ENCODE measurements at places on chromosomes 16 and 17.

DNA sequence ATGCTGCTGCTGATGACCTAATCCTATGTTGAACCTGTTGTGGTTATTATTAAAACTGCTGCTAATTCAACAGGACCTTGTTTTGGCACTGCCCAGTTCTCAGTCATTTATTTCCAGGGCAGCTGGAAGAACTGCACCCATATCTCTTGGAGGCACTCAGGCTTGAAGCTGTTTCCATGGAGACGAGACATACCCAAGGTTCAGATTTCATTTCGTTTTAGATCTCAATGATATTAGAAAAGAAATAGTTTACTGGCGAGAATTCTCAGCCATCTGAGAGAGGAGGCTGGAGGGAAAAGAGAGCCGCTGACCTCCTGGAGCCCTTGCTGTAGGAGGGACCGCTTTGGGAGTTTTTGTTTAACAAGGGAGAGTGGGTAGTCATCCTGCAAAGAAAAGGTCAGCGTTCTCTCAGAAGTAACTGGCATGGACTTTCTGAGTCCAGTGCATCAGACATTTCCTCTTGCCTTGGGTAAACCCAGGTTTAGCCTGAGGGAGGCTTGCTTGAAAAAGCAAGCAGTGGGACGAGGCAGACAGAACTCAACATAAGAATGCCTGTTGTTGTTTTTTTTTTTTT lies 75.4 kb downstream of the YPEL2 start:
- DNase-seq = no peak

GRCh38 chr17:76267051-76267576 lies 2.0 kb downstream of the UBALD2 start:
- no peak for DNase-seq

DNA sequence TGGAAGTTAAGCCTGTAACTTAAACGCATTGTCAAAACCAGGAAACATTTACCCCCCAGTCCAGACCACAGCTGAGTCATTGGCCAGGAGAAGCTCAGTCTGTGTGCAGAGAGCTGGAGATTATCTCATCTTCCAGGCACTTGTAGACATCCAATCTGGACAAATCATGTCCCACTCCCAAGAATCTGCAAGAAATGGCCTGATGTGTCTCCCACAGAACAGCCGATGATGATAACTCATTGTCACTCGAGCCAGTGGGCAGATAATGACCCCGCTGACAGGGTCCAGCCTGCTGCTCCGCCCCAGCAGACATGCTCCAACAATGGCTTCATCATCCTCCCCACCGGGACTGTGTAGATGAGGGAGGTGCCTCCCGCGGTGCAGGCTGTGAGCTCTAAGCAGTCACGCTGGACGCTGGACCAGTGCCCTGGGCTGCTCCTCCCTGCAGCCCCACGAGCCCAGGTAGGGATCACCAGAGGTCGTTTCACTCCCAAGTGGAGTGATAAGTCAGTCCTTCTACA lies 322.5 kb downstream of the C16orf95 start:
- no peak for DNase-seq

- no peak for DNase-seq
Measured at GRCh38 chr17:76102944-76103273, 678 bp downstream of the EXOC7 start.

- DNase-seq = no peak
Measured at GRCh38 chr16:20910781-20911321, 10.3 kb downstream of the LYRM1 start.

- DNase-seq = no peak
Measured at GRCh38 chr16:72159801-72160200, 12.2 kb downstream of the PMFBP1 start.

DNA sequence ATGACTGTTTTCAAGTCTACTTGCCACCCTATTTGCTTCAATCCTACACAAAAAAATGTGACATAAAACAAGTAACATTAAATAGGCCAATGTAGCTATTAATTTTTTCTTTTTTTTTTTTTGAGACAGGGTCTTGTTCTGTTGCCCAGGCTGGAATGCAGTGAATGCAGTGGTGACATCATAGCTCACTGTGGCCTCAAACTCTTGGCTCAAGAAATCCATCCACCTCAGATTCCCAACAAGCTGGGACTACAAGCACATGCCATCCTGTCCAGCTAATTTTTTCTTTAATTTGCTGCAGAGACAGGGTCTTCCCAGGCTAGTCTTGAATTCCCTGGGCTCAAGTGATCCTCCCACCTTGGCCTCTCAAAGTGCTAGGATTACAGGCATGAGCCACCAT lies 29.4 kb downstream of the ANKFY1 start:
- no peak for DNase-seq

DNA sequence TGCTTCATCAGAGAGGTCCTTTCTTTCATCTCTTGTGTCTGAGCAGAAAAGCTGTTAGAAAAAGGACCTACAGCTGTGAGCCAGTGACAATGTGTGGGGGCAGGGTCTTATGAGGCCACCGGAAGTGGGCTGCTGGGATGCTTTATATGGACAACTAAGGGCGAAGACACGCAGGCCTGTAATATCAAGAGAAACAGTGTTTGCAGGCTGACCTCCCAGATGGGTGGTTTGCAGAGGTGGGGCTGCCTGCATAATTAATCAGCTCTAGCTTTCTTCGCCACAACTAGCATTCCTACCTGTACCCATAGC lies 30.4 kb upstream of the SALL1 start:
- DNase-seq = no peak

- no peak for DNase-seq
Measured at GRCh38 chr17:80566054-80566400, 21.4 kb downstream of the RPTOR start.

- no peak for DNase-seq
Measured at GRCh38 chr17:60230358-60230757, 80.6 kb downstream of the CA4 start.

- DNase-seq = no peak
Measured at GRCh38 chr16:13997933-13998332, 73.2 kb upstream of the MRTFB start.

GRCh38 chr17:51703361-51704341 lies 443.3 kb downstream of the UTP18 start:
- no peak for DNase-seq

DNA sequence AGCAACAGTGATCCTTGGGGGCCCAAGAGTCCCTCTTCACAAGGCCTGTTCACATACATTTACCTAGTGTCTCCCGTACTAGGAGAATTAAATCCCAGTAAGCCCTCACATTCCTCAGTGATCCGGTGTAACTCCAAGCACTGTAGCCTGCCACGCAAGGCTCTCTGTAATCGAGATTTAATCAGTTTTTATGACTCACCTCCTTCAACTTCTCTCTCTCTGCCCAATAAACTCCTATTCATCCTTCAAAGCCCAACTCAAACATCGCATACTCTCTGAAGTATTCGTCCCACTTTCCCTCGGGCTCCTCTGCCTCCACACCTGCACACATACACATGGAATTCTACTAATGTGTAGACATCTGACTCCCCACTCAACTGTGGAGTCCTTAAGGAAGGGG lies 141.8 kb downstream of the CMIP start:
- no peak for DNase-seq

DNA sequence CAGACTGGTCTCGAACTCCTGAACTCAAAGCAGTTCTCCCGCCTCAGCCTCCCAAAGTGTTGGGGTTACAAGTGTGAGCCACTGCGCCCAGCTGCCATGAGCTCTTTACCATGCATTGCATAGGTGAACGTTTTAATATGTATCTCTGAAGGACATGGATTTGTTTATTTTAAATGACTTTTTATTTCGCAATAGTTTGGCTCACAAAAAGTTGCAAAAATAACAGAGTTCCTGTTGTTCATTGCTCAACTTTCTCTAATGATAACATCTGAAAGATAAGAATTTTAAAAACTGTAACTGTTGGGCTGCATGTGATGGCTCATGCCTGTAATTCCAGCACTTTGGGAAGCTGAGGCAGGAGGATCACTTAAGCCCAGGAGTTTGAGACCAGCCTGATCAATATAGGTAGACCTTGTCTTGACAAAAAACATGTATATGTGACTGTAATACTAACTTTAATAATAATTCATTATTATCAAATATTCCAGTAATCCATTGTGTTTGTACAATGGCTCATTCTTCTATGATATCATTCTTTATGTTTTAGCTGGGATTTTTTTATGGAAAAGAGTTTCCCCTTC lies 80.1 kb downstream of the ABCC1 start:
- DNase-seq = no peak

GRCh38 chr16:48053418-48053745 lies 102.4 kb downstream of the ABCC12 start:
- DNase-seq = no peak

- no peak for DNase-seq
Measured at GRCh38 chr16:16045879-16046278, 96.5 kb downstream of the ABCC1 start.

- DNase-seq = no peak
Measured at GRCh38 chr17:67493812-67494211, 116.7 kb downstream of the PITPNC1 start.

DNA sequence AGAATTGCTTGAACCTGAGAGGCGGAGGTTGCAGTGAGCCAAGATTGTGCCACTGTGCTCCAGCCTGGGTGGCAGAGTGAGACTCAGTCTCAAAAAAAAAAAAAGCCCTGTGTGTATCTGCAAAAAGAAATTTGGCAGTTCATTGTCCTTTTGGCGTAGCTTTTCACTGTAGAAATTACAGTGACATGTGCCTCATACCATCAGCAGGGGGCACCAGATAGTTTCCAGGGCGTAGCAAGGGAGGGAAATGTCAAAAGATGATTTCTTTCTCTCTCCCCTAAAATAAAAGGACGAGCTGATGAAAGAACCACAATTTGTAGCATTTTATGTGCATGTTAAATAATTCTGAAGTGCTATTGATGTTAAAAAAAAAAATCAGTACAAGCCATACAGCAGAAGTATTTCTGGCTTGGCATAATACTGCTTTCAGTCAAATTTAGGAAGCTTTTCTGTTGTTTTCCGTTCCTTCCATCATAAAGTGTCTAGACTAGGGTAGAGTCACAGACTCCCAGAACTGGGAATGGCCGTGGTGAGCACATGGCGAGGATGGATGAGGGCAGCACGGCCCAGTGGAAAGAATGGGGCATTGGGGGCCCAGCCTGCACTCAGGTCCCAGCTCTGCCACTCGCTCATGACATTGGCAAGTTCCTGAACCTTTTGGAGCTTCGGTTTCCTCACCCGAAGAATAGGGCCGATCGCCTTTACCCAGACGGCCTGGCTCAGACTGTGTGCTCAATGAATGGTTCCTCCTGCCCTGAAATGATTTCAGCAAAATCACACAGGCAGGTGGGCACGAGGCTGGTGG lies 59.8 kb upstream of the RPH3AL start:
- peak; percentile 28 for DNase-seq

DNA sequence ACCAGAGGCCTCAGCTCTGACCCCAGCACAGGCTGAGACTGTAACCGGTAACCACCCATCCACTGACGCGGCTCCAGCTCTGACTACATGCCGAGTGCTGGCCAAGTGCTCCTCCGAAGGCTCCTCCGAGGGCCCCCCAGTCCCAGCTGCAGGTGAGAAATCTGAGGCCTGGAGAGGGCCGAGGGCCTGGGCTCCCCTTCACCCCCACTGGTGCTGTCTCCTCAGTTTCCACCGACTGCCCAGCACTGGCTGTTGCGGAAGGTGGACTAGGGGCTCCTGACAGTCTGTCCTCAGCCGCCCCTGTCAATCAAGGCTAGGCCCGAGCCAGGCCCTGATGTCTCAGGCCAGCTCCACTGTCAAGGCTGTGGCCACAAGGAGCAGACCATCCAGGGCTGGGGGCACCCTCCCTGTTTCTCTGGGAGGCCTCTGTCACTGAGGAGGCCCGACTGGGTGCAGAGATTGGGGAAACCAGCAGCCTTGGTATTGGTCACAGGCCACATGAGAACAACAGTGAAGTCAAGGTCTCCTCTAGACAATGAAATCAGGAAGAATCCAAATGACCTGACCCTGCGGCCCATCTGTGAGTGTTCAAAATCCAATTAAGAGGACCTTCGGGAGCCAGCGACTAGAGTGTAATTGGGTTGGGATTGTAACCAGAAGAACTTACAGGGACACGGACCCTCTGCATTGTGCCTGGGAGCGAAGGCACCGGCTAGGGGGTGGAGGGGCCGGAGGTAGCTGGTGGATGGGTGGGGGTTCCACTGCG lies 5.1 kb downstream of the TMEM235 start:
- DNase-seq = no peak

GRCh38 chr16:30406795-30407101 lies 658 bp upstream of the ZNF771 start:
- no peak for DNase-seq

DNA sequence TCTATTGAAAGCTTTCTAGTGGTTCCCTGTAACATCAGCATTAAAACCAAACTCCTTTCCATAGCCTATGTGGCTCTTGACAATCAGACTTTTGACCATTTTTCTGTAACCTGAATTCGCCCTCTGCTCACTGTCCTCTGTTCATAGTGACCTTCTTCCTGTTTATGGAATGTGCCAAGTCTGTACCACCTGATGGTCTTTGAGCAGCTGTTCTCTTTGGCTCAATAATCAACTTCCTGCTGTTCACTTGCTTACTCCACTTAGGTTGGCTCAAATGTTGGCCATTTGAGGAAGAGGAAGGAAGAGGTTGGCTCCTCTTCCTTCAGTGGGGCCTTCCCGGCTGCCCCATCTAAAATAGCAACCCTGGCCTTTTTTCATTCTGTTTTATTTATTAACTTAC lies 251.5 kb downstream of the CA10 start:
- DNase-seq = no peak

- DNase-seq = no peak
Measured at GRCh38 chr17:15245054-15245453, 20.1 kb downstream of the PMP22 start.

DNA sequence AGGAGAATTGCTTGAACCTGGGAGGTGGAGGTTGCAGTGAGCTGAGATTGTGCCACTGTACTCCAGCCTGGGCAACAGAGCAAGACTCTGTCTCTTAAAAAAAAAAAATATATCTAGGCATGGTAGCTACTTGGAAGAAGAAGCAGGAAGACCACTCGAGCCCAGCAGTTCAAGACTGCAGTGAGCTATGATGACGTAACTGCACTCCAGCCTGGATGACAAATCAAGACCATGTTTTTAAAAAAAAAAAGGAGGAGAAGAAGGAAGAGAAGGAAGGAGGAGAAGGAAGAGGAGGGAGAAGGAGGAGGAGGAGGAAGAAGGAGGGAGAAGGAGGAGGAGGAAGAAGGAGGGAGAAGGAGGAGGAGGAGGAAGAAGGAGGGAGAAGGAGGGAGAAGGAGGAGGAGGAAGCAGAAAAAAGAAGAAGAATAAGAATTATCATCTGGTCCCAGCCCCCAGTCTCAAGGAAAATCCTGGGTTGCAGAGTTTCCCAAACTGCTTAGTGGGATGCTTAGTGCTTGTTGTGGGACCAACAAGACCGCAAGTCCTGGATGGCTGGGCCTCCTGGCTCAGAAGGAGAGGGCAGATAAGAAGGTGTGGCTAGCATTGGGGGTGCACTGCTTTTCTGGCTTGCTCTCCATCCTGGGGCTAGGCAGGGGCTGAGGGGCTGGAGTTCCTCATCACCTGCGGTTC lies 3.7 kb upstream of the DRC7 start:
- no peak for DNase-seq

GRCh38 chr16:55016515-55016914 lies 85.8 kb downstream of the IRX5 start:
- DNase-seq = no peak

DNA sequence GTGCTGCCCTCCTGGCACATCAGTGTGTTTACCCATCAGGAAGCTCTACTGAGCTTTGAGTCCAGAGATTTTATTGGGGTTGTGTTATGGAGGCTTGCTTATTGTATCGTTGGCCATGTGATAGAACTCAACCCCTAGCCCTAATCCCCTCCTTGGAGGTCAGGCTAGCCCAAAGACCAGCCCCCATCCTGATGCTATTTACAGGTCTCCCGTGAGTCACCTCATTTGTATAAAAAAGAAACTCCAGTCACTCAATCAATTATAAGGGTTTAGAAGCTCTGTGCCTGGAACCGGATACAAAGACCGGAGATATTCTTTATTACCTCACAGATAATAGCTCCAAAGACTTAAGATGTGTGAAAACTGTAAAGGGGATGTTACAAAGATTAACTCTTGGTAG lies 405.9 kb downstream of the CNTNAP4 start:
- DNase-seq = no peak
